Occipital lobe (tissue), 3 donors: ENCODE measurements at places on chromosomes 6 and 20. TPM values are rescaled to one million over a fixed set of nuclear protein-coding genes. Genes with fewer than 3 reads are reported as not detected.

DNA sequence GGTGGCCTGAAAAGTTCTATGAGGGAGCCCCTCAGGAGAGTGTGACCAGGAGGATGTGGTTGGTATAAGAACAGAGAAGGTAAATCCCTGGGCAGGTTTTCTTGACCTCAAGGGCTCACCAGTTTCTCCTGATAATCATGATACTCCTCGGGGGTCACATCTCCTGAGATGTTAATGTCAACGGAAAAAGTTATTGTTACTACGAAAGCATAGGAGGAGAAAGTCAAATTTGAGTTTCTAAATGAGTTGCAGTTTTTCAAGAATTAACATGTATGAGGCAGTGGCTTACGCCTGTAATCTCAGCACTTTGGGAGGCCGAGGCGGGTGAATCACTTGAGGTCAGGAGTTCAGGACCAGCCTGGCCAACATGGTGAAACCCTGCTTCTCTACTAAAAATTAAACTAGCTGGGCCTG is 23.4 kb downstream of the MGME1 start:
- DNase-seq, result no peak

DNA sequence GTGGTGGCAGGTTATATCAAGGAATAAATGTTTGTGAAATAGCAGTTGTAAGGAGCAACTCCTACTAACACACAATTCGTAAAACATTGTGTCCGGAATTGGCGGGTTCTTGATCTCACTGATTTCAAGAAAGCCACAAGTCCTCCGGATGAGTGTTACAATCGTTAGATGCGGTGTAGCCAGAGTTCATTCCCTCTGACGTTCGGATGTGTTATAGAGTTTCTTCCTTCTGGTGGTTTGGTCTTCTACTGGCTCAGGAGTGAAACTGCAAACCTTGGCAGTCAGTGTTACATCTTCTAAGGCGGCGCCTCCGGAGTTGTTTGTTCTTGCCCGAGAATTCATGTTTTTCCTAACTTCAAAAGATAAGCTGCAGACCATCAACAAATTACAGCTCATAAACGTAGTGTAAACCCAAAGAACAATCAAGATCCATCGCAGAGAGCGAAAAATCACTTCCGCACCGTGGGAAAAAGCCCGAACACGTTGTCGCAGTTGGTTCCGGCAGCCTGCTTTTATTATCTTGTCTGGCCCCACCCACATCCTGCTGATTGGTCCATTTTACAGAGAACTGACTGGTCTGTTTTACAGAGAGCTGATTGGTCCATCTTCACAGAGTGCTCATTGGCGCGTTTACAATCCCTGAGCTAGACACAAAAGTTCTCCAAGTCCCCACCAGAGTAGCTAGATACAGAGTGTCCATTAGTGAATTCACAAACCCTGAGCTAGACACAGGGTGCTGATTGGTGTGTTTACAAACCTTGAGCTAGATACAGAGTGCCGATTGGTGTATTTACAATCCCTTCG is 58.2 kb downstream of the TRIM27 start:
- DNase-seq, result no peak

DNA sequence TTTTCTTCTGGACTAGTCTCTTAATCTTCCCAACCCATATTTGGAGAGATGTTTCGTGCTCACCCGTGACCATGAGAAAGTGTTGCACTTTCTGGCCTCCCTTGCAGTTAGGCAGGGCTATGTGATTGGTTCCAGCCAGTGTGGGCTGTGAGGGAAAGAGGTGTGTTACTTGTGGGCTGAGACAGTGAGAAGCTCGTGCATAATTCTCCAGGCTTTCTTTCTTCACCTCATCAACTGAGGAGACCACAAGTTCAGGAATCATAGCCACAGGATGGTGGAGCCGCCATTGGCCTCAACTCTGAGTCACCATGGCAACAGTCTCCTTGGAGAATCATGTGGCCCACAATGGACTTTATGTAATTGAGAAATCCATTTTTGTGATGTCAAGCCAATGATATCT is 57.5 kb upstream of the FUCA2 start:
- DNase-seq, result no peak

- DNase-seq, result no peak
Observed at GRCh38 chr20:62147125-62147524, 3.6 kb downstream of the SS18L1 start.

- no peak for DNase-seq
Observed at GRCh38 chr20:51327251-51327841, 215.2 kb downstream of the NFATC2 start.

GRCh38 chr20:25543068-25543467 is 42.3 kb downstream of the NINL start:
- DNase-seq, result no peak

DNA sequence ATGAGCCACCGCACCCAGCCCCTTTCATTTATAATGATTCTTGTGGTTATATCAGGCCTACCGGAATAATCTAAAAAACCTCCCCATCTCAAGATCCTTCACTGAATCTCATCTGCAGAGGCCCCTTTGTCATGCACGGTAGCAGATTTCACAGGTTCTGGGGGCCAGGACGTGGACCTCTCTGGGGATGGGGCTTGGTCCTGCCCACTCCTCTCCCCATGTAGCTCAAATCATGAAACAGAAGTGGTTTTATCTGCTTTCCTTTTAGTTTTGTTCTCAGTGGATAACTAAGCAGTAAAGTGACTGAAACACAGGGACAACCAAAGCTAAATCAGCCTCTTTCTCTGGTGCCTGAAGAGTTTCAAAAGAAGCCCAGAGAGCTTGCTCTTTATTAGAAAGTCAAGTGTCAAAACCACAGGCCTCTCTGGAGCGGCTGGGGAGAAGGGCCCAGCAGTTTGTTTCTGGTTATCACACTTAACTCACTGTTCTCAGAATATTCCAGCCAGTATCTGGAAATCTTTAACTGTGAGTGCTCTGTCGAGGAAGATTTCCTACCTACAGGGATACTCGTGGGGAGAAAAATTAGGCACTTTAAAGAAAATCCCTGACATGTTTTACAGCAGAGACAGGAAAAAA is 60.6 kb upstream of the FAM184A start:
- no peak for DNase-seq

DNA sequence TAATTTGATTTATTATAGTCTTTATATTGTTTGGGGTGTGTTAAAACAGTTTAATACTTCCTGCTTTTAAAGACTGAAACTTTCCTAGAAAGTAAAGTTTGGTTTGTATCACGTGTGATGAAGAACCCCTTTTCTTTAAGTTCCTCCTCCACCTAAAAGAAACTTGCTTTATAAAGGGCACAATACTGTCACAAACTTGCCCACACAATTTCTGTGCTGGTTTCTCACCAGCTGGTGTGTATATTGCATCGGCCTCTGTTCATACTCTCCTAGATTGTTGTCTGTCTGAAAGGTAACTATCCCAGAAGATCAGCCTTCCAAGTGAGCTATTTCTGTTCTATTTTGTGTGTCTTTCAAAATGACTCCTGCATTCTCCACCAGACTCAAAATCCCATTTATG is 46.9 kb downstream of the ANKRD6 start:
- no peak for DNase-seq

DNA sequence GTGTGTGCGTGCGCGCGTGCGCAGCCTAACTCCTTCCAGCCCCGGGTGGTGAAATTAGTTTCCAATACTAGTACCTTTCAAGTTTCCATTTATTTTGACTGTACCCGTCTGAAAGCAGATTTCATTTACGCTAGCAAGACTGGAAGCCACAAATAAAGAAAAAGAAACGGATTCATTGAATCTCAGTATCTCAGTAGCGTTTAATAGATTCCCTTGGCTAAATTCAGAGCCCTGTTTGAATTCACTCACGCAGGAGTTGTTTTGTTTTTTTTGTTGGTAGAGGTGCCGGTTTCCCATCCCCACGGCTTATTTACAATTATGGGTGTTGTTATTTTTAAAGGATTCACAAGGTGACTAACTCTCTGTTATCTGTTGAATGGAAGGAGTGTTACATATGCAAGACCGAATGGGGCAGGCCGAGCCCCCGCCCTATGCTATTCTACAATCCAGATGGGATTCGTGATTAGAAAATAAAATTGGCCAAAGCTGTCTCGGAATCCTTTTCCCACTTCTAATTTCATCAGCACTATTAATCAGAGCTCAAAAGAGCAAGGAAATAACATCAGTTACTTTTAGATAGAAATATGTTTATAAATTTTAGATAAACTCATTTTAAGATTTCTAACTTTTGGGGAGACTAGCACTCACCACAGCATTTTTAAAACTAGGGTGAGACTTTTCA is 2.3 kb upstream of the INSM1 start:
- no peak for DNase-seq

DNA sequence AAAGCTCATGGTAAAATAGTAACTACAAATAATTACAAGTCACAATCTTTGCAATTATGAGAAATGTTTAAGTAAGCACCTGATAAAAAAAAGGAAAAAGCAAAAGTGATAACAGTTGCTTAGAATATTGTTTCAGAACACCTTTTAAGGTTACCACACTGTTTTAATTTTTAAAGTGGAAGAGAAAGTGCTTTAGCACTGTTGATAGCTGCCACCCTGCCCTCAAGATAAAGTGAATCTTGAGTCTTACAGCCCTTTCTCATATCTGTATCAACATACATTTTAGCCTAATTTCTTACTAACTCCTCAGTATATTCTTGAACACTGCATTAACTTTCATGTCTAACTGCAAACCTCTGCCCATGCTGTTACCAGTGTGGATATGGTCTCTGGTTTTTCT is 127.3 kb upstream of the THEMIS start:
- DNase-seq, result no peak

DNA sequence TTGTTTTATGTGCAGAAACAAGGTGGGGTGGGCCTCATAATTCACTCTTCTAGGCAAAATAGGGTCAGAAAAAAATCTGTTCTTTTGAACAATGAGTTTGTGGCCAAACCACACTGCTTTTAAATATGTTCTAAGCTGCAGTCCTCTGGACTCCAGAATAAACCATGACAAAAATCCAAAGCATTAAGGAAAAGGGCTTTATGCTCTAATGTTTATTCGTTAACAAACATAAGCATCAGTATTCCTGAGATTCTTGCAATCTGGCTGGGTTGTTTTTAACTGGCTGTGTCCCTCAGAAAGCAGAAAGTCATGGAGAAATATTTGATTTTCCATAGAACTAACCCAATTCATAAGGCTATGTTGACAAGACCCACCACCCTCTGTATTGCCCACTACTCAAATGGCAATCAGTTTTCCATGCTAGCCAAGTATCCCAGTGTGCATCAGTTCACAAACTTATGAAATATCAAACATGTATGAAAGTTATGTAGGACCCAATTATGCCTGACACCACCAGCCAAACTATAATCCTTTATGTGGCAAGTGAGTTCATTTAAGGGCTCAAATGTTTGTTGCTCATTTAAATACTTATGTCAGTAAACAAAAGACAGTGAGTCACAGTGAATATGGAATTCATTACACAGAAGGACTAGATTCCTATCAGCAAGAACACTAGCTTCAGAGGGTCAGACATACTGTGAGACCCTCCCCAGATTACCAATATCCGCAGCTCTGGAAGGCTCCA is 45.1 kb downstream of the PKHD1 start:
- DNase-seq, result no peak

GRCh38 chr6:85642774-85643536 is at the start of gene SYNCRIP:
TSS of gene SYNCRIP (minus strand) at chr6:85642886. CDS start at chr6:85641439, 1,447 bp downstream.
- peak; percentile 98 for DNase-seq

- no peak for DNase-seq
Observed at GRCh38 chr6:73728548-73729205, 32.7 kb downstream of the CD109 start.

- DNase-seq, result no peak
Observed at GRCh38 chr20:53343448-53343847, 250.2 kb downstream of the ZNF217 start.

DNA sequence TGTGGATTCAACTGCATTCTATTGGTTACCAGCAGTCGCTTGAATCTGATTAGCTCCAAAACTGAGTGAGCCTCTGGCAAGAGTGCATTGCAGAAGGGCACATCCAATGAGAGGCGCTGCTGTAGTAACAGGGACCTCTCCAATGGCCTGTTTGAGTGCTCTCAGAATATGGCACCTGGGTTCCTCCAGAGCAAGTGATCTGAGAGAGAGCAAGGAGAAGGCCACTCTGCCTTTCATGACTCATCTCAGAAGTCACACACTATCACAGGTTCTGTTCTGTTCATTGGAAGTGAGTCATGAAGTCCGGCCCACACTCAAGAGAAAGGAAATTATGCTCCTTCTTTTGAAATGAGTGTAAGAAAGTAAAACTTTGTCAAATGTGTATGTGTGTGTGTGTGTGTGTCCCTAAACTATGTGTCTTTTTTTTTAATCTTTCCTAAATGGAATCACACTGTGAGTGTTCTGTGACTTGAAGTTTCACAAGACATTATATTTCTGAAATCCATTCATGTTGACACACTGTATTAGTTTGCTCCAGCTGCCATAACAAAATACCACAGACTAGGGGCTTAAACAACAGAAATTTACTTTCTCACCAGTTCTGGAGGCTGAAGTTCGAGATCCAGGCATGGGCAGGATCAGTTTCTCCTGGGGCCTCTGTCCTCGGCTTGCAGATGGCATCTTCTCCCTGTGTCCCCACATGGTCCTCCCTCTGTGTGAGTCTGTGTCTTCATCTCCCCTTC is 138.3 kb upstream of the CDYL start:
- DNase-seq, result no peak

Gene SCRT2
- 2.0 TPM for total RNA-seq

Gene SMLR1
- not detected for total RNA-seq

Gene RSPO4
- total RNA-seq, result not detected

Gene TRIM15
- total RNA-seq, result not detected

Gene RFX6
- not detected for total RNA-seq

Gene MBOAT1
- 3.1 TPM for total RNA-seq

Gene EDN3
- 1.7 TPM for total RNA-seq
